Astrocyte (in vitro differentiated cells and primary cell): ENCODE measurements at places on chromosomes 3 and 15. TPM values are rescaled to one million over a fixed set of nuclear protein-coding genes. Genes with fewer than 3 reads are reported as not detected.

- no peak for DNase-seq
These were observed 34.5 kb downstream of the POMGNT2 start for GRCh38 chr3:43071313-43071893.

DNA sequence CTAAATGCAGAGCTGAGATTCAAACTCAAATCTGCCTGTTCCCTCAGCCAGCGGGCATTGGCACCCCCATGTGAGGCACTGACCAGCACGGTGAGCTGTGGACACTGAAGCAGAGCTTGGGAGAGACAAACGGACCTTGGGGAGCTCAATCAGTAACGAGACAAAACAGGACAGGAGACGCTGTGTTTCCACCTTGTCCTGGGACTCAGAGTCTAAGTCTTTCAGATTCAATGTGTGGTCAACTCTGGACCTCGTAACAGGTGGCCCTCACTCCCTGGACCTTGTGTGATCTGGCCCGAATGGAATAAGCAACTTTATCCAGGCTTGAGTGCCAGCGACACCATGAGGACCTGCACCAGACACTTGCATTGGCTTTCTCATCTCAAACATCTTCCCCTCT, 232.5 kb downstream of the UACA start:
- no peak for DNase-seq

FANCI gene
- total RNA-seq, result 7.8 and 10.6 TPM in 2 replicates

DNA sequence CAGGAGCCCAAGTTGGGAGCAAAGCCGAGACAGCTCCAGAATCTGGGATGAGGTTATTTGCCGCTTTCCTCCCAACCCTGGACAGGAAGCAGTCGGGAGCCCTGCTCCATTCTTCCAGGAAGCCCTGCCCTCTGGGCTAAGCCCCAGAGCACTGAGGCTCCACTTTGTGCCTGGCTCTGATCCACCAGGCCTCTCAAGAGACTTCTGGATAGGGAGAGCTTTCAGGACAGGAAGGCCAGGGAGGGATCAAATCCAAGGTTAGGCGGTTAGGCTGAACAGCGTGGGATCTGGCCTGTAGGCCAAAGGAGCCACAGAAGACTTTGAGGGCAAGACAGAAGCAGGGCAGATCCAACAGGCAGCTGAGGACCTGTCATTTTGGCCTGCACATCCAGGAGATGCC, 835 bp downstream of the STOML1 start:
- DNase-seq, result no peak

TEX9 gene
- total RNA-seq, result 10.3 and 11.0 TPM in 2 replicates

PEX5L gene
- total RNA-seq, result 0.43 and 0.46 TPM in 2 replicates

- DNase-seq, result peak; percentile 90
These were observed 63.2 kb downstream of the PXYLP1 start for GRCh38 chr3:141294848-141295247.

DNA sequence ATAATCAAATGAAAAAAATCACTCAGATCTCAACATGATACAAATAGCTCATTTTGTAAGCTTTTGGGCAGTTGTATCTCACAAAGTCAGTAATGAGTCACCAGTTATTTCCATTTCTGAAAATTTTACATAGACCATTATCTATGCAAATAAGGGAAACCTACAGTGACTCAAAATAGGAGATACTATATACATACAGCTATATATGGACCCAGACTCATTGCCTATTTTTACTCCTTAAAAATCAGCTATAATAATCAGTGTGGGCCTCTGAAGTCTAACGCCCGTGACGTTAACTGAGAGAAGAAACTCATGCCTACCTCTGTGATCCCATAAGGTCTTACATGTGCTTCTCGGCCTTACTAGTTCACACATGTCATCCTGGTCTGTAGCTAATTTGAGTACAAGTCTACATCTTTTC, 31.6 kb downstream of the LRIG1 start:
- peak; percentile 56 for DNase-seq

GRCh38 chr3:119636891-119637611, 23.3 kb downstream of the POPDC2 start:
- DNase-seq, result no peak

GRCh38 chr3:23781051-23781450, 24.7 kb upstream of the UBE2E1 start:
- DNase-seq, result no peak

- DNase-seq, result peak; percentile 81
These were observed 257.1 kb upstream of the TRIM42 start for GRCh38 chr3:140420621-140421357.

NOX5 gene
- 0.09 and 0.14 TPM in 2 replicates for total RNA-seq

- DNase-seq, result no peak
These were observed 301.4 kb downstream of the RBMS3 start for GRCh38 chr3:29582273-29582672.

DNA sequence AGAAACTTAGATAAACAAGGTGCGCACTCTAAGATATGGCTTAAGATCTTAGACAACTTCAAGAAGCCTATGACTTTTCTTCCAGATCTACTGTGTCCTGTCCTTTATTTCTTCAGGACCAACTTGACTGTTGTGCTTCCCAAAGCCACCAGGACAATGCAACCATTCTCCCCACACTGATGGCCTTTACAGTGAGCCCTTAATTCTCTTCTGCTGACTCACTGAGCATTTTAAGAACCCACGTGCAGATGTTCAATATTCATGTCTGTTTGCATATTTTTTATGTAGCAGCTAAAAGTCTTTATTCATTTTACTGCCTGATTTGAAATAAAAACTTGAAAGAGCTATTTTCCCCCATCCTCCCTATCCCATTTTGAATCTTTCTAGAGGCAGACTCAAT, 103.3 kb upstream of the SLC2A2 start:
- peak; percentile 48 for DNase-seq

DNA sequence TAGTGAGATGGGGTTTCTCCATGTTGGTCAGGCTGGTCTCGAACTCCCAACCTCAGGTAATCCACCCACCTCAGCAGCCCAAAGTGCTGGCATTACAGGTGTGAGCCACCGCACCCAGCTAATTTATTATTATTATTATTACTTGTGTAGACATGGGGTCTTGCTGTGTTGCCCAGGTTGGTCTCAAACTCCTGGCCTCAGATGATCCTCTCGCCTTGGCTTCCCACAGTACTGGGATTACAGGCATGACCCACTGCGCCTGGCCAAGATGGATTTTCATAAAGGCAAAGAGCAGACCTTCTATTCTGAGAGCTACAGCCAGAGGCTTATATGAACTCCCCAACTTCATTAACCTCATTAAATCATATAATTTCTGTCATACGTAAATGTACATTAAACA, 17.2 kb downstream of the PTPN9 start:
- DNase-seq, result no peak

ZNF860 gene
- total RNA-seq, result 2.7 and 3.7 TPM in 2 replicates

GRCh38 chr15:91790836-91791235, 62.7 kb upstream of the SLCO3A1 start:
- no peak for DNase-seq

DNA sequence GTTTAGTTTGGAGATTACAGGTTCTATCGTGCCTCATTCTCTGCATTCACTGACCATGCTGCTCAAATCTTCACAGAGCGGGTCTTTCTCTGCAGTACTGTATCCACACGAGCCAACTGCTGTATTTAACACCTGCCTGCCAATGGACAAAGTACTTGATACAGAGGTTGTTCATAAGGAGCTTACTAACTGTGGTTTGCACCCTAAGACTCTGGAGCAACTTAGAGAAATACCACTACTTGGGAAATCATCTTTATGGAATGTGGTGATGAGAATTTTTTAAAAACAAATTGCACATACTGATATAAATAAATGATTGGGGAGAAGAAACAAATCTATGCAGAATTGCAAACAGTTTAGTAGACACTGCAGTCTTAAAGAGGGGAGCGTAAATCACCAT, 90.0 kb downstream of the PPP2R3A start:
- DNase-seq, result peak; percentile 13

C3orf80 gene
- 6.5 and 13.7 TPM in 2 replicates for total RNA-seq

GRCh38 chr3:114899186-114899931, 247.7 kb downstream of the ZBTB20 start:
- peak; percentile 22 for DNase-seq

SKOR1 gene
- not detected in 2 replicates for total RNA-seq

DNA sequence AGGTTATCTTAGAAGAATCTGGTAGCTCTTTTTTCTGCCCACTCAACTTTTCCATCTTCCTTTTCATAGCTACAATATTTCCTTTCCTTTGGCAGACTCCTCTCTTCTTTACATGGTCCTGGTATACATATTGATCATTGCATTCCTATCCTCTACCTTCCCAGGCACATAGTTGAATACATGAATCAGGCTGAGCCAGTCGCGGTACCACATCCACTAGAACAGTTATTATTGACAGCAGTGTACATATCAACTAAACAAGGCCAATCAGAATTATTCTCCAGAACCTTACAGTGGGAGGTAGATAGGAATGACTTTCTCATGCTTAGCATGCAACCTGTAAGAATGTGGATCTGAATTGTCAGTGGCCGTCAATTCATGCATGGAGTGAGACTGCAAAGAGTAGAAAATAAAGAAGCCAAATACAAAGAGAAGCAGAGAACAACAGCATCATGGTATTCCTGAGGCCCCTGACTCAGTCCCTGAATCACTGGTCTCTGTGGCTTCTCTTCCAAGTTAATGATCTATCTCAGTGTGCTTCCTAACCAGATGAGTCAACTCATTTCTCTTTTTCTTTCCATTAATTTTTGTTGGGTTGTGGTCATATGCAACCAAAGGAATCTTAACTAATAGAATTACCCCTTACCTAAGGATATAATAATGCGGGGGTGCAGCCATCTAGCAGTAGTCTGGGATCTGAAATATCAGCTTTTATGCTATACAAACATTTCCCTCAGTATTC, 60.9 kb upstream of the DCBLD2 start:
- DNase-seq, result peak; percentile 99

GRCh38 chr15:33700695-33701303, 267.5 kb upstream of the CHRM5 start:
- peak; percentile 55 for DNase-seq

DNA sequence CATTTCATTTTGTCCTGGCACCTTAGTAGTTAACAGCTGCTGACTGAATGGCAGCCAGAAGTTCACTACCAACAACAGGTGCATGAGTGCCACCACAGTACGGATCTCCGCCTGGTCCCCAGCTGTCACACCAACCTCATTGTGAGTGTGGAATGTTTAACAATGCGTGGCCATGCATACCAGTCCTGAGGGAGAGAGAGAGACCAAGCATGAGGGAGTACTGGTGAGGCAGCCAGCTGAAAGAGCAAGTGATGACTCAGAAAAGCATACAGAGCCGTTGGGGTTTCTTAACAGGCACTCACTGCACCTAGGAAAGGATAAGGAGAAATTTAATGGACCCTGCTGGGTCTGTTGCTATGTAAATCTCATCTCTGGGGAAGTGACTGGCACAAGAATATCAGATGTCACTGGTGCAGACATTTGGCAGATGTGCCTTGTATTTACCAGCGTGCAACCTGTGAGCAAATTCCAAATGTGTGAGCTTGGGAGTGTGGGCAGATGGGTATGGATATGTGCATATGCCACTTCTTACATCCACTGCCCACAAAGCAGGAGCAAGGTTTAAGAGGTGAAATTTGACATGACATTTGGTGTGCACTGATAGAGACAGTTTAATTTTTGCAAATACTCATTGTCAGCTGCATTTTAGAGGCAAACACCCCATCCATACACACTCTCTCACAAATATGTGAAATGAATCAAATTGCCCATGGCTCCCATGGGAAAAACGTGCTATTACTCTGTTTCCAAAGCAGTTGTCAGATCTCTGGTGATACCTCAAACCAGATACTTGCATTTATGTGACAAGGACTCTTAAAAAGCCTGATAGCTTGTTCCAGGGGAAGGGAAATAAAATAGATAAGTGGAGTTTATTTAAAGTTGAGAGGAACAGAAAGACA, 245.2 kb upstream of the ARPP21 start:
- DNase-seq, result peak; percentile 34

TGFBR2 gene
- 39.9 and 44.1 TPM in 2 replicates for total RNA-seq

TTLL13 gene
- total RNA-seq, result 0.14 TPM in 1 of 2 replicates, not detected in the other

ITGA11 gene
- 193 and 369 TPM in 2 replicates for total RNA-seq

SLC25A38 gene
- 33.0 and 34.4 TPM in 2 replicates for total RNA-seq
